ENCODE measurements at places on chromosomes 5 and 9.

- DNase-seq = no peak
These were observed 454.6 kb downstream of the CETN3 start for GRCh38 chr5:89954916-89955315.

GRCh38 chr9:134289241-134289875, 36.9 kb upstream of the RXRA start:
- DNase-seq = no peak

GRCh38 chr5:74254257-74254656, 386.3 kb downstream of the ENC1 start:
- no peak for DNase-seq

GRCh38 chr9:125747765-125748445, 732 bp downstream of the PBX3 start:
- peak; percentile 39 for DNase-seq

DNA sequence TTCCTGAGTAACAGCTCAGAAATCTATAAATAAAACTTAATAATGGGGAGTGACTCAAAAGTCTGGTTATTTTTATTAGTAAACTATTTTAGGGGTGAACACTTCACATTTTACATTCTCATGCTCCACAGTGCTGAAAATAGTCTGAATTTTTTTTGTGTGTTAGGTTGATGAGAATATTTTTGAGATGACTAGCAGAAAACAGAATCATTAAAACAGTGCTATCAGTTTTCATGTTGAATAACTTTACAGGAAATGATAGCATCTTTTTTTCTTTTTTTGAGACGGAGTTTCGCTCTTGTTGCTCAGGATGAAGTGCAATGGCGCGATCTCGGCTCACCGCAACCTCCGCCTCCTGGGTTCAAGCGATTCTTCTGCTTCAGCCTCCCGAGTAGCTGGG, 60.3 kb downstream of the TMC1 start:
- DNase-seq = peak; percentile 23

- no peak for DNase-seq
These were observed 39.2 kb upstream of the SHOC1 start for GRCh38 chr9:111833941-111834340.

- DNase-seq = no peak
These were observed 149.1 kb upstream of the VCAN start for GRCh38 chr5:83322273-83322924.

DNA sequence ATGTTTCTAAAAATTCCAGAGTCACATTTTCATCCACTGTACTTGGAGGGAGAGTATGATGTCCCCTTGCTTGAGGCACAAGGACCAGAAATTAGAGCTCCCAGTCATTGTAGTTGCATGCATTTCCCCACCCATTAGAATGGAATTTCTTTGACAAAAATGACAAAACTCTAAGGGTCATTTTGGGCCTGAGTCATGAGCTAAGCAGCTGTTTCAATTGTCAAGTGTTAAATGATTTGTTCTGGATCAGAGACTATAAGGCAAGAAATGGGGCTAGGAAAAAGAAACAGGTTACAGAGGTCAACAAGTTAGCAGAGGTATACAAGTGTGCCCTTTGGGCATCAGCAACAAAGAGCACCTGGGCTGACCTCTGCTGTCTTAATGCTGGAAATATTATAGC, 131.2 kb upstream of the IQGAP2 start:
- no peak for DNase-seq

DNA sequence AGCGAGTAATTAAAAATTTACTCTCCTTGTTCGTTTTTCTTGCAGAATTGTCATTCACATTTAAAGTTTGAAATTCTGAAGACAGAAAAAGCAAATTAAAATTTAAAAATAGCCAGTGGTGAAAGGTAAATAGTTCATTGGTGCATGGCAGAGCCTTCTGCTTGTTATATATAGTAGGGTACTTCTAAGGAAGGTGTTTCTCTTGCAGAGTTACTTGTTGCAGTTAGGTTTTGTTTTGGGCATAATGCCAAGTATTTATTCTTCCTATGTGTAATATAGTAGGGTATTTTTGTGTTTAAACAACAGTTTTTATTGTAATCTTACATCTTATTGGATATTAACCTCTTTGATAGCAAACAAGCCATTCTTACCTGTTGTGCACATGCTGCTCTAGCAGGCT, 179.4 kb downstream of the KDM4C start:
- DNase-seq = no peak

DNA sequence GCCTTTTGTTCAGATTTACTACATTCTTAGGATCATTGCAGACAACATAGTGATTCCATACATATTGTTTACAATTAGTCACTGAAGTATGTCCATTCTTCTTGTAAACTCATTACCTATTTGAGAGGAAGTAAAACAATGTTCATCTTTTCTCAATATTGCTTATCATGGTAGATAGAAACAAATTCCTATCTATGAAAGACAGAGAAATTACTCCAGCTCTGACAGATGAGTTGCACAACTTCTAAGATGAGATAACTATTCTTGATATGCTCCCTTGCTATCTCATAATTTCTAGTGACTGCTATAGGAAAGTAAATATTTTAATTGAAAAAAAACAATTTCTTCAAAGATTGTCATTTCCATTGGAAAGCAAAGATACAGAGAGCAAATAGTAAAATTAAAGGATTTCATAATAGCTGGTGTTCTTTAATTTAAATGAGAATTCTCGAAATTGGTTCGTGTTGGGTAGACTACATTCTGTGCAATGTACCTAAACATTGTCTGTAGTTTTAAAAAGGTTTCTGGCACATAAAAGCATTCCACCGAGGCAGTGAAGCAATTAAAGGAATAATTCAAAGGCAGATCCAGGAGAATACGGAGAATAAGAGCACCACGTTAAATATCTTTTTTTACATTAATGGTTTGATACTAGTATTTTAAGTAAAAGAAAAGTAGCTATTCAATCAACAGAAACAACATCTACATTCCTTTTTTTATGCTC, 1029.1 kb upstream of the ACO1 start:
- no peak for DNase-seq

DNA sequence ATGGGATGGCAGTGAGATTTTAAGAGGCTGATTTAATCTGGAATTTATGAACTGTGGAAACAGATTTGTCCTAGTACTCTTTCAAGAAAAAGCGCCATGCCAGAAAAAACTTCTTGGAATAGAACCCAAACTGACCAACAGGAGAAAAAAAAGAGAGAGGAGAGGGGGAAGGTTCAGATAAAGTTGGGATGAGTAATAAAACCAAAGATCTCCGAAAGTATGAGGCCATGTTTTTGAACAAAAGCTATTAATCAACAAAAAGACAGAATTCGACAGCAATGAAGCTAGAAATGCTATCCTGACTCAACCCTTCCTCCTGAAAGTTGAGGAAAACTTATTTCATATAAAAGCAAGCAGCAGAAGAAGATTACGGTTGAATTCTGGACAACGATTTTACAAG, 135.5 kb downstream of the CEMIP2 start:
- no peak for DNase-seq

- no peak for DNase-seq
These were observed 6.1 kb upstream of the ERMP1 start for GRCh38 chr9:5838884-5839571.

- no peak for DNase-seq
These were observed 123.5 kb downstream of the SCAMP1 start for GRCh38 chr5:78483809-78484521.

- no peak for DNase-seq
These were observed 2.0 kb downstream of the PCDHGC3 start for GRCh38 chr5:141477815-141478214.

DNA sequence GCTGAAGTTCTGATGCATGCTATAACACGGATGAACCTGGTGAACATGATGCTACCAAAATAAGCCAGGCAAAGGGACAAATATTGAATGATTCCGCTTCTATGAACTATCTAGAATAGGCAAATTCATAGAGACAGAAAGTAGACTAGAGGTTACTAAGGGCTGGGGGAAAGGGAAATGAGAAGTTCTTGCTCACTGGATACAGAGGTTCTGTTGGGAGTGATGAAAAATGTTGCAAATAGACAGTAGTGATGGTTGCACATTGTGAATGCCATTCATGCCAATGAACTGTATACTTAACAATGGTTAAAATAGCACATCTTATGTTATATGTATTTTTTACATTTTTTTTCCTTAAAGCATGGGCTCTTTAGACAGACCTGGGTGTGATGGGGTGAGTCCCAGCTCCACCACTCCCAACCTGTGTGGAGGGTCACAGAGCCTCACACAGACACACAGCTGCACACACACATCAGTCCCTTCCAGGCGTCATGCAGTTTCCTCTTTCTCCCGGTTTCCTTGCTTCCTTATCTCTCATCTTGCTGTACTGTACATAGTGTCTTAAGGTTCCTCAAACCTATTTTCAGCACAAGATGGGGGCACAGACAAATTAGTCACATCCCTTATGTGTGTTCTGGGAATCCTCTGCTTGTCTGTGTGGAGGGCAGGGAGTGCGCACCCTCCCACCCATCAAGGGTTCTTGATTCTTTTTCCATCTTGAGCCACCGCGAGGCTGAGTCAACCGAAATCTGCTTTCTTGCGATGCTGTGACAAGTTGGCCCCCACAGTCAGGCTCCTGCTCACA, 192.9 kb downstream of the CRB2 start:
- DNase-seq = peak; percentile 68

GRCh38 chr5:34608859-34609648, 47.1 kb upstream of the RAI14 start:
- no peak for DNase-seq

DNA sequence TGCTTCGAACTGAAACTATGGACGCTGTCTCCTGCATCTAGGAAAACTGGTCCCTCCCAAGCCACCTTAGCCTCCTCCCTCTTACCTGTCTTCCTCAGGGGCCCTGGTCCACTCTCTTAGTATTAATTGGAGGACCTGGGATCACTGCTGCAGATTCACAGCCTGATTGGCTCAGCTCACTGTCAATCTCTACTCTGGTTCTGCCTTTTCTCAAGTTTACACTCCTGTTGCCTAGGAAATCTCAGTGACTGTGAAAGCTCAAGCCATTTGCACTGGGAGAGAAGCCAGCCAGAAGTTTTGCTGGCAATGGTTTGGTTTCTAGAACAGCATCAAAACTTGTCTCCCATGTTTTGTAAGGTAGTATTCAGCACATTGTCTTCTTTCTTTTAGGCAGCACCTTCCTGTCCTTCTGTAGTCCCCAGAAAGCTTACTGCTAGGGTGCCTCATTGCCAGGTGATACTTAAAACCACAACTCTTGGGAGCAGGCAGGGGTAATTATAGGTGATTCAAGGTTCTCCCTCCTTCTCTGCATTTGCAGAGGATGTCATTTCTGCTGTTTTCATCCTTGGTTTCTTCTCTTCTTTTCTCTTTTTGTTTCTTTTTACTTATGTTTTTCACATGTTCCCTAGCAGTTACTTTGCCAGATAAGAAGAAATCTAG, at the start of gene CAPSL:
Gene CAPSL (minus strand): TSS at position 55 of the 660 bp plus-strand sequence. CDS start 17,502 bp downstream, outside the sequence.
- DNase-seq = no peak

- no peak for DNase-seq
These were observed 16.1 kb downstream of the CACNA1B start for GRCh38 chr9:137893670-137894069.

GRCh38 chr5:102581011-102581410, 82.2 kb upstream of the SLCO6A1 start:
- no peak for DNase-seq

GRCh38 chr5:149161026-149161687, 19.9 kb downstream of the ABLIM3 start:
- no peak for DNase-seq

DNA sequence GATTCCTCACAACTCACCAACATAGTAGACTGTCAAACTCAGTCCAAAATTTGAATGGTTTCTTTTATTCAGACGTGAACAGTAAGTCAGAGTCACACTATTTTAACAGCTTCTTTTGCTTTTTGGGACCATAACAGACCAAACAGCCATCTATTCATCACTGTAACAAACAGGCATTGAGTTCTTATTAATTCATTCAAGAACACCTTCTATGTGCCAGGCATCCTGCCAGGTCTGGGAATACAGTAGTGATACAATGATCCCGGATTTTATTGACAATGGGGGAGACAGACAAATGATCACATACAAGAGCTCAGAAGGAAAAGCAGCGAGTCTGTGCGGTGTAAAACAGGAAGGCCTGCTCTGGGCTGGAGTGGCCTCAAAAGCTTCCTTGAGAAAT, 153.3 kb upstream of the ERCC6L2 start:
- no peak for DNase-seq

DNA sequence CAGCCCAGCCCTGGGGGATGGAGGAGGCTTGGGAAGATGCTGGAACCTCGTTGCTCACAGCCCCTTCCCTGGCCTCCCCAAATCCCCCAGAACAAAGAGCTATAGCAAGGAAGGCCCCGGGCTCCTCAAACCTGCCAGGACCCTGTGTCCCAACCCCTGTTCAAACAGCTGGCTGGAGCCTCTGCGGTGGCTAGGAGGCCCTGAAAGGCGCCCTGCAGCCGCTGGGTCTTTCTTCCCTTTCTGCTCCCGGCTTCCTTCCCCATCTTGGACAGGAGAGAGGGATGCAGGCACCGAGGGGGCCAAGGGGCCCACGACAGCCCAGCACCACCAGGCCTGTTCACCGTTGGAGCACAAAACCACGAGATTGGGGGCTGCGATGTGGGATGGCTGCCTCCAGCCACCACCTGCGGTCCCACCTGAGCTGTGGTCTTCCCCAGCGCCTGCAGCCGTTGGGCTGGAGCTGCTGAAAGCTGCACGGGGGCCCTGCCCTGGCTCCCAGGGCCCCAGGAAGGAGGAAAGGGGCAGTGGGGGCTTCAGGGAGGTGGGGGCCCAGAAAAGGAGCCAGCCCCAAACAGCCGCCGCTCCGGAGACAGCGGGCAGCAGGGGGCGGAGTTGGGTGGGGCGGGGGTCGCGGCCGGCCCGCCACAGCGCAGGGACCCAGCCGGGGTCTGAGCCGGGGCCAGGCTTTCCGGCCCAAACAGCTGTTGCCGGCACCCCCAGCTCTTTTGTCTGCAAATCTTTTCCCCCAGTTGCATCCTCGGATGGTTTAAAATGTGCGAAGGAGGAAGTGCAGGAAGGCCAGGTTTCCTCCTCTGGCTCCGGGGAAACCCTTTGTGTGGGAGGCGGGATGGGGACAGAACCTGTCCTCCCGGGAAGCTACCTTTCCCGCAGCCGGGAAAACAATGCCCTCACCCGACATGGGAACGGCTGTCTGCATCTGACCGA, 16.1 kb downstream of the NOTCH1 start:
- no peak for DNase-seq

- DNase-seq = no peak
These were observed 23.0 kb upstream of the PPARGC1B start for GRCh38 chr5:149707097-149707496.

DNA sequence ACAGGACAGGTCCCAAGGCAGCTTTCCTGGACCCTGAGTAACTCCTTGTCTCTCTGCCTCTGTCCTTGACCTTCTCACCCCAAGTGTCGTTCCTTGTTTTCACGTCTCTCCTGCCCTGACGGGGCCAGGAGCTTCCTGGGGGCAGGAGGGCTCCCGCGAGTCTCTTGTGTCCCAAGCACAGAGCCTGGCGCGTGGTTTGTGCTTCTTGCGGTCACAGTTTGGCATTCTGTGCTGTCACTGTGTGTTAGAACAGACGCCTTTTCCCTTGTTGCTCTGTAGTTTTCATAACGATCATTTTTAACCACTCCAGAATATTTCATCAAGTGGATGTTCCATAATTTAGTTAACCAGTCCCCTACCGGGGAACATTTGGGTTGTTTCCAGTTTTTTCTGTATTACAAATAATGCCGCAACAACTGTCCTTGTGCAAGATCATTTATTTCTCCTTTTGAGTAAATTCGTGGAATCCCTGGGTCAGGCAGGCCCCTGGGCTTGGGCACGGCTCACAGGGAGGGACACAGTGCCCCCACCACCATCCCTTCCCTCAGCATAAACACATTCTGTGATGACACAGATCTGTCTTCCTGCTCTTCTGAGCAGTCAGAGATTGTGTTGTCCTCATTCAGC, 71.9 kb downstream of the TSPAN17 start:
- DNase-seq = no peak

- no peak for DNase-seq
These were observed 135.5 kb downstream of the NMUR2 start for GRCh38 chr5:152269533-152269932.

All from stimulated activated CD4-positive, alpha-beta T cell treated with anti-CD3 and anti-CD28 coated beads, Interleukin-2, amount 100 ng/mL, for 24 hours (primary cell).